Stimulated activated CD8-positive, alpha-beta memory T cell treated with anti-CD3 and anti-CD28 coated beads, Interleukin-7, amount 100 ng/mL, for 24 hours (primary cell): ENCODE measurements at places on chromosomes 13 and 19.

DNA sequence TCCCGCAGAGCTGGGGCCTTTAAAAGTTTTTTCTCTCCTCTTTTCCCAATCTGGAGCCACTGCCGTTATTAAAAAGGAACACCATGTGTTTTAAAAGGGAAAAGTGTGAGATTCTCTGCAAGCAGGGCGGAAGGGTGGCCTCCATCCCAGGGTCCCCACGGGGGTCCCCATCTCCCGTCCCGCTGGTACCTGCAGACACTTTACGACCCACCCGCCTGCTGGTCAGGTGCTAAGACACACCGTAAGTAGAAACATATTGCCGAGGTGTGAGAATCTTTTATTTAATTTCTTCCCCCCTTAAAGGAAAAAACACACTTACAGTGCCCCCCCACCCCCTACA, 1.8 kb downstream of the CRLF1 start:
- DNase-seq, result no peak

- DNase-seq, result no peak
These were observed 69.1 kb upstream of the FLT1 start for GRCh38 chr13:28564030-28564429.

DNA sequence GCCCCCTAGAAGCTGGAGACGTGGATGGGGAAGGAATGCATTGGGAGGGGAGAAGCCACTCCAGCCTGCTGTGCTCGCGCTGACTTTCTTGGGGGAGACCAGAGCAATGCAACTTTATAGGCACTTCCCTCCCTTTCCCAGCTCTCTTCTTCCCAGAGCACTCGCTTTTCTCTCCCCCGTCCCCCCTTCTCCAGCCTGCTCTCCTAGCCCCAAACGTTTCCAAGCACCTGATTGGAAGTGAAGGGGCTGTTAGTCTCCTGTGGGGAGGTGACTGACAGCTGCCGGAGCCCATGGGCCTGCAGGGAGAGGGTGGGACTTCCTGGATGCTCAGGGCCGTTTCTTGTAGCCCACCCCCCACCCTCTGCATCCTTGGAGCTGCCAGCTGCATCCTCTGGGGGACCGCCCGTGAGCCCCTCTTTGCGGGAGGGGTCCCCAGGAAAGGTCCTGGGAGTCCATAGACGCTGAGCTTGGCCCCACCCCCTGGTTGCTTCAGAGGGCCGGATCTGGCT, 2.5 kb downstream of the HDGFL2 start:
- DNase-seq, result no peak

GRCh38 chr19:37941782-37942515, 34.9 kb downstream of the SIPA1L3 start:
- DNase-seq, result no peak

GRCh38 chr13:85261757-85262346, 537.4 kb downstream of the SLITRK6 start:
- DNase-seq, result no peak

DNA sequence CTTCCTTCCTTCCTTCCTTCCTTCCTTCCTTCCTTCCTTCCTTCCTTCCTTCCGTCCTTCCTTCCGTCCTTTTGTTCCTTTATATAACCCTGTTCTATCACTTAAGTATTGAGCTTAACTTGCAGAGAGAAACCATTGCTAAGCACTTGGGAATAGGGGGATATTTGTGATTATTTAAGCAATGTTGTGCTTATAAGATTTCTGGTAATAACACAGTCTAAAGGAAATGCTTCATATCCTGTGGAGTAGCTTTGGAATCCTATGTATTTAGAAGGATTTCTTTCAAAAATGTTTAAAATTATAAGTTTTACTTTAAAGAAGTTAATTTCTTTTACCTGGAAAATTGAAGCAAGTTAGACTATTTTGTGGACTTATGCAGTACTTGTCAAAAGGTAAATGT, 209.8 kb downstream of the PCCA start:
- DNase-seq, result no peak

DNA sequence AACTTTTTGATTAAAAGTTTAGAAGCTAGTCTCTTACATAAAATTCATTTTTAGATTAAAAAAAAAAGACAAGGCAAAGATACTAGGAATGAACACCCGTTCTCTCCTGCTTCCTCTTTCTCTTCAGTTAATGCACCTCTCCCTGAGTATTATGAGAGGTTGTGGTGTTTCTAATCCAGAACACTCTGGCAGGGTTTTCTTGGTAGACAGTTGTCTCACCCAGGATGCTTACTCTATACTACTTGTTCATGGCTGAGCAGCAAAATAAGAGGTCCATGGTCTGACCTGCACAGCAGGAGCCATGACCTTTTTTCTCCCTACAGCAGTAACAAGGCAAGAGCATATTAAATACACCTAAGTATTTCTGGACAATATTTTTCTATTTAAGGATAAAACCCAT, 62.0 kb downstream of the MICU2 start:
- no peak for DNase-seq
